Stimulated activated CD4-positive, alpha-beta T cell treated with anti-CD3 and anti-CD28 coated beads, Interleukin-1b, Interleukin-23, amount 100 ng/mL, for 1 hour (primary cell): ENCODE measurements at places on chromosomes 2 and 18.

DNA sequence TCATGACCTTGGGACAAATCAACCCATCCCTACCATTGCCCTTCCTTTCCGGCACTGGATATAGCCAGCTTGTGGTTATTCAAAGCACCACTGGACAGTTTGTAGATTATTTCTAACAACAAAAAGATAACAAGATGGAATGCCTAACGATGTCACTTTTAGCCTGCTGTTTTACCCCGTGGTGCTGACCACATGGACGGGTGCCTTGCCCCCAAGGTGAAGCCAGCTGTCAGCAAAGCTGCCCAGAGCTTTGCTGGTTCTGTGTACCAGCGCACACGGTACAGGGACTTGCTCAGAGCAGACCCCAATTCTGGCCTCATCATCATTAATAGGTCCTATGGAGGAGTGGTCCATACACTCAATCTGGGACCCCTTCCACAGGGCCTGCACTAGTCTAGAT, 118.2 kb downstream of the MTCL1 start:
- no peak for DNase-seq

DNA sequence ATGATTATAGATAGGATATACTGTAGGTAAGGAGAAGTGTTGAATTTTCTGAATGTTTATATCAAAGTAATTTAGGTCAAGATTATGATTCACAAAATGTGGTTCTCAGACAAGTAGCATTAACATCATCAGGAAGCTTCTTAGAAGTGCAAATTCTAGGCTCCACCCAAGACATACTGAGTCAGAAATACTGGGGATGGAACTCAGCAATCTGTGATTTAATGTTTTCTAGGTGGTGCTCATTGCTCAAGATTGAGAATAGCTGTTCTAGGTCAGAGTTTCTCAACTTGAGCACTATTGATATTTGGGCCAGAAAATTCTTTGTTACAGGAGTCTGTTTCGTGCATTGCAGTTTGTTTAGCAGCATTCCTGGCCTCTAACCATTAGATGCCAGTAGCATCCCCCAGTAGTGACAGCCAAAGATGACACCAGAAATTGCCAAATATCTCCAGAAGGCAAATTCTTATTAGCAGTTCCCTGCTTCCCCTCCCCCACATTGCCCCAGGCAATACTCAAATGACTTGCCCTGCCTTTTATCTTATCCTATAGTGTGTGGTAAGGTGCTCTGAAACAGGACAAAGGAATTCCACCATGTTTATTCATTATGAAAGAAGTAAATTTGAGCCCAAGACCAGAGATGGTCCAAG, 1001.2 kb downstream of the DPP10 start:
- DNase-seq: no peak

GRCh38 chr2:106147665-106148064, 46.4 kb downstream of the UXS1 start:
- DNase-seq: no peak

DNA sequence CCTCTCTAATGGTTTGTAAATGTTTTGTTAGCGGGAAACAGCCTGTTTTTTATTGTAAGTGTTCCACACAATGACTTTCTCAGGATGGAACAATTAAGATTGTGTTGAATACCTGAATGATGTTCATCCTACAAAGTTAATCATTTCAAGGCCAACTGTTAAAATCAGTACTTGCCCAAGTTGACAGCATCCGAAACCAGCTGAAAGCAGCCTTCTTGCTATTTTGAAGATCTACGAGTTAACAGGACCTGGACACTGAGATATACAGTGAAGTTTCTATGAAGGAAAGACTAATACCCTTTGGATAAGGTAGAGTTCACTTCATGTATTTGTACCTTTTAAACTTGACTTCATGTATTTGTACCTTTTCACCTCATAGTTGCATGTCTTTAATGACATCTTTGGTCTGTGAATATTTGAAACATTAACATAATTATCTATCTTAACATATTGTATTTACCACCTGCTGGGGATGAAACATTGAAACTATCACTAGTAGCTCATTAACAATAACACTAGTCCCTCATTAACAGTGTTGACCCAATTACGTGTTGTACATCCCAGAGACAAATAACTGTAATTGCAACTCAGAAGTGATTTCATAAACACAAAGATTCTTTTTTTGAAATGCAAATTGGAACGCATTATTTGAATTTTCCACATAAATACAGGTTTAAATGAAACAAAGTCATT, 556.0 kb upstream of the MEX3C start:
- DNase-seq: no peak

- DNase-seq: no peak
Measured at GRCh38 chr2:215476424-215476823, 40.6 kb upstream of the FN1 start.

- DNase-seq: no peak
Measured at GRCh38 chr2:21269382-21269781, 145.6 kb downstream of the TDRD15 start.

DNA sequence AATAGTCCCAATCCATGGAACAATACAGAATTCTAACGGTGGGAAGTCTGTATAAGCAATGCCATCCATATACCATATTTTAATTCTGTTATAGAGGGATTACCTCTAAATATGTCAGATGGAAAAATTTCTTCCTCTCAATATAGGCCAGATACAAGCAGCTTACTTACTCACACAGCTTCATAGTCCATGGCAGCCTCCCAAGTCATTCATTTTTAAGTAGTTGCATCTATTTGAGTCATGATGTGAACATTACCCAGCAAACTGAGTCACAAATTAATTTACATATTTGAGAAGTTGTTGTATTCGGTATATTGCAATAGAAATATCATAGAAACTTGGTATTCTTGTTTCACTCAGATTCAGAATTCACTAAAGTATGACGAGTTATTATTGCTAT, 20.3 kb downstream of the TBR1 start:
- no peak for DNase-seq

DNA sequence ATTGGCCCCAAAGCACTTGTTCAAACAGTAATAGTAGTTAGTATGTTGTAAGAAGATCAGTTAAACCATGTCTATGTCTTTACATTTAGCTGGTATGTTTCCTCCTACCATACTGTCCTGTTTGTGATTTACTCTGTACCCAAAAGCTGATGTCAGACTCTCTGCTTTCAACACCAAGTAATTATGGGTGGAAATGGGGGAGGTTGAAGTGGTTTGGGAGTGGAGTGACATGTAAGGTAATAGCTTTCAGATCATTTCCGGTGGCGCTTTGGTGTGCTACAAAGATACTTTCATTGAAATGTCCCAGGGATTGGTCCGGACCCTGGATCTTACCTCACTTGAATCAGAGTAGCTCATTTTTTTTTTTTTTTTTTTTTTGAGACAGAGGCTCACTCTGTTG, 39.7 kb upstream of the TGIF1 start:
- DNase-seq: no peak

DNA sequence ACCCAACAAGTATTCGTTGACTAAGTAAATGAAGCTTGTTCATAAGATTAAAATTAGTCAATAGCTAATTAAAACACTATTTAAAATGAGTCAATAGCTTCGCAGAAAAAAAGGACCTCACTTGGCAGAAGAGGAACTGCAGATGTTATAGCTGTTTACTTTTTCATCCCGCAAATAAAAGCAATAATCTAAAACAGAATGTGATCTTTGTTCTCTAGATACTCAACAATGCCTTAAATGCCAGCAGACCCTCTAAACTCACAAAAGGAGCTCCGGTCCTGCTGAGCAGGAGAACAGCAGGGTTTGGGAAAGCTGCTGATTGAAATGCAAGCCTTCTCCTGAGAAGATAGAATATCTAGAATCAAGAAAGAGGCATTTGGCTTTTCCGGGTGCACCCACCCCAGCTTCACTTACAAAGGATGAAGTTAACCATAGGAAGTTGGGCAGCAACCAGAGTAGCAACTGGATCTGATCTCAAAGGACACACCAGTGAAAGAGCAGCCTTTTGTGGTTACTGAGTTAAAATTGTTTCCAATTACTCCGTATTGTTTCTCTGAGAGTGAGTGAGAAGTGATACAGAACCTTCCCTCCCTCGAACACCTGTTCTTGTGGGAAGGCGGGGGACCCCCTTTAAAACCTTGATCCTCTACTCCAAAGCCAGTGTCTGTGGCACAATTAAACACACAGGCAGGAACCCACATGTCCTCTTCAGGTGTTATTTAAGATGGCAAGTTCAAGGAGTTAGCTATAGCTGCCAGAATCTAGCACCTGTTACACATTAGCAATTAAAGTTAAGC, 6.8 kb downstream of the CCBE1 start:
- no peak for DNase-seq

GRCh38 chr2:216644842-216645635, 11.8 kb downstream of the IGFBP2 start:
- DNase-seq: no peak

DNA sequence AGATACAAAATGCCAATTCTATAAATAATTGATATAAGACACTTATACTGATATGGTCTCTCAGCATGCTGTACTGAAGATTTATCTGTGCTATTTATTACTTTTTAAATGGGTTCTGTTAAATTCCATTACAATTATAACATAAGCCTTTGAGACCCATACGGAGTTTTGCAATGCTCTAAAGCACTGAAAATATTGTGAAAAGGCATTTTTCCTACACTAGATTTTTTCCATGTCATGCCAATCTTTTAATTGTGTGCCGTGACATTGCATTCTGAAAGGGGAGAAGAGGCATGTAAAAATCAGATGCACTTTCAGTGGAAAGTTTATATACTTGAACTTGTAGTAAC, 46.5 kb downstream of the EFEMP1 start:
- no peak for DNase-seq

- no peak for DNase-seq
Measured at GRCh38 chr18:46877329-46877987, 39.8 kb downstream of the PIAS2 start.

DNA sequence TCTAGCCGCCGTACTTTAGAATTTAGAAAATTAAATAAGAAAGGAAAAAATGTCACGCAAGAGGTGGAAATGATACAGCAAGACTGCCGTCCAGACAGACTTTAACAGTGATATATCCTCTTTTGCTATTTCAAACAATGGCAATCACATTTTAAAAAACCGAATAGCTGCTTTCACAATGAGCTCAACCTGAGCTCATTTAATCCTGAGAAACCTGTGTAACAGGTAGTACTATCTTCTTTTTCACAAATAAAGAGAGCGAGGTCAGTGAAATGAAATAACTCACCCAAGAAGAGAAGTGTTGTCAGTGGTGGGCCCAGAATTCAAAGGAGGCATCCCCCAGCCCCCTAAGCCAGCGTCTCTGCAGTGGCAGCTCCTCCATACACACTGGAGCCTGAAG, 60.7 kb upstream of the DAPL1 start:
- no peak for DNase-seq

DNA sequence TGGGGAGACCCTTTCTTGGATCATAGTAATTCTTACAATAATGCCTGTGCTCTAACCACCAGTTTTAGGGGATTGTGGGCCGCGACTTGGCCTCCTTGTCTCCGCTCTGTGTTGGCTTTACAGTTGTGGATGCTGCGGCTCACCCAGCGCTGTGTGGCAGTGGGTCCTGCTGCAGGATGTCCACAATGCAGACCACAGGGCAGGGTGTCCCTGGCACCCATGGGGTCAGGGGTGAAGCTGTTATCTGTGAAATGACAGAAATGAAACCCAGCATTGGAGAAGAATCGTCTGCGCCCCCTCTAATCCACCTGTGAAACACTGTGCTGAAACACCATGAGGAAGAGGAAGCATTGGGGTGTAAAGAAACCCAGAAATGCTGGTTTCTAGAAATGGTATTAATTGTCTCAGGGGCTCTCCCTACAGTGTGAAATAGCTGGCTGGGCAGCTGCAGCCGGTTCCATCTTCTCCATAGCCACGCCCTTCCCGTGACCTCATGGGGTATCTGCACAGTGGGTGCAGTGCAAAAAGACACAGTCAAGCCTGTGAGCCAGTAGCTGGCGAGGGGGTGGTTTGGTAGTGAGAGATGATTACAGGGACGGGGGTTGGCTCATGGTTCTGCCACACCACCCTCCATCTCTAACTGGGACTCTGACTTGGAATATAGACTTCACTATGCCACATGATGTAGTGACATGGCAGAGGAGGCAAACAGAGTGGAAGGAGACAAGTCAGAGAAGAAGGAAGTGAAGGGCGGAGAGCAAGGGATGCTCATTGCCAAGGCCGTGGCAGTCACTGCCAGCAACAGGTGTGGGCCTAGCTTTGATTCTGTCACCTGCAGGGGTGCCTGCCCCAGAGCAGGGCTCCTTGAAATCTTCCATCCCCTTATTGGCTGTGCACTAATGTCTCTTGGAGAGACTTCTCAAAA, 16.2 kb downstream of the INPP4A start:
- no peak for DNase-seq

GRCh38 chr2:96528700-96529375, 7.7 kb upstream of the ARID5A start:
- no peak for DNase-seq

GRCh38 chr2:143357966-143358365, 228.7 kb downstream of the ARHGAP15 start:
- no peak for DNase-seq

DNA sequence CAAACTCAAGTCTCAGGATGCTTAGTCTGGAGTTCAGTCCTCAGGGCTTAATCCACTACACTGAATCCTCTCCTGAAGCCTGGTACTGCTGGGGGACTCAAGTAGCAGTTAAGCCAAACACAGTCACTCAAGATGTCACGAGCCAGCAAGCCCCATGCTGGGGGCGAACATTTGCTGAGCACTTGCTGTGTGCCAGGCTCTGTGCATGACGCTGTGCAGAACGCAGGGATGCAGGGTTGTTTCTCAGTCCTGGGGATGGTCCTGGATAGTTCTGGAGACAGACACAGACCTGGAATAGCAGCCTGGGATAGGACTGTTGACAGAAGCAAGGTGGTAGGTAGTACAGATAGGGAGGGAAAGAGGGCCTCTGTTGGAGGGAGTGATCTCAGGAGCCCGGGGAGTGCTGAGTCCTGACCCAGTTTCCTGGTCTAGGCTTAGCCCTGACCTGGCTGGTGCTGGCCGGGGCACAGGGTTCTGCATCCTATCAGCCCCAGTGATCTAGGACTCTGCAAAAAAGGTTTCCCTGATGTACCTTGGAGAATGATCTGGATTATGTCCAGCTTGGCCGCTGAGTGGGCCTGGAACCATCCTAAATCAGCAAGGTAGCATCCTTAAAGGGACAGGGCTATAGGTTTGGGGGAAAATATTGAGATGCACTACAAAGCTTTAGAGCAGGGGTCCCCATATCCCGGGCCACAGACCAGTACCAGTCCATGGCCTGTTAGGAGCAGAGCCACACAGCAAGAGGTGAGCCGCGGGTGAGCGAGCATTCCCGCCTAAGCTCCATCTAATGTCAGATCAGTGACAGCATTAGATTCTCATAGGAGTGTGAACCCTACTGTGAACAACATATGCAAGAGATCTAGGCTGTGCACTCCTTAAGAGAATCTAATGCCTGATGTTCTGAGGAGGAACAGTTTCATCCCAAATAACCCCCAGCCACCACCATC, 54.7 kb upstream of the OTOF start:
- no peak for DNase-seq

DNA sequence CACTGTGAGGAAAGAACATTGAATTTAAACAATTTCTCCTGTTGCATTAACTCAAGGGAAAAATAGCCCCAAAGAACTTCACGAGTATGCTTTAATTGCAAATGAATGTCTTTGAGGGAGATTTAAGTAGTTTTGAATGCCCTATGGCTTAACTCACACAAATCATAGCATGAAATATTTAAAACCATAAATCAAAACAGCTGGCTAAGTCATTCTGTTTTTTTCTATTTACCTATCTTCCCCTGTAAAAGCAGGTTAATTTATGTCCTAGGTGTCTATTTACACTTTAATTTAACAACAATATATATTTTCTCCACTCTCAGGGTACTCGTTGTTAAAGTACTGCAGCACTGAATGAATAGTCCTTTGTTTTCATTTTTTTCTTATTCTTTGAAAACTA, 118.8 kb upstream of the PIEZO2 start:
- DNase-seq: no peak

- no peak for DNase-seq
Measured at GRCh38 chr2:235542733-235543127, 48.9 kb downstream of the AGAP1 start.
